ENCODE measurements at places on chromosomes 11 and 22. TPM values are rescaled to one million over a fixed set of nuclear protein-coding genes. Genes with fewer than 3 reads are reported as not detected.

DNA sequence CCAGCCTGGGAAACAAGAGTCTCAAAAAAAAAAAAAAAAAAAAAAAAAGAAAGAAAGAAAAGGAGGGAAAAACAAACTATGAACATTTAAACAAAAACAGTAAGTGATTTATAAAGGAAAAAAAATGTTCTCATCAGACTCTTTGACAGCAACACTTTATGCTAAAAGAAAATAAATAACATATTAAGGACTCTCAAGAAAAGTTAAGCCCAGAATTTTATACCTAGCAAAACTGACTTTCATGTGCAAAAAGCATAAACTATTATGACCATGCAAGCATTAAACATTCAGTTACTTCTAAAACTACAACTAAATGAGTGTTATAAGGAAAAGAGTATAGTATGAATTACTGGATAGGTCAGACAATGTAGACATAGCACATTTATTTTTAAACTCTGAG lies 68.4 kb downstream of the FBLN1 start:
- no peak for DNase-seq

DNA sequence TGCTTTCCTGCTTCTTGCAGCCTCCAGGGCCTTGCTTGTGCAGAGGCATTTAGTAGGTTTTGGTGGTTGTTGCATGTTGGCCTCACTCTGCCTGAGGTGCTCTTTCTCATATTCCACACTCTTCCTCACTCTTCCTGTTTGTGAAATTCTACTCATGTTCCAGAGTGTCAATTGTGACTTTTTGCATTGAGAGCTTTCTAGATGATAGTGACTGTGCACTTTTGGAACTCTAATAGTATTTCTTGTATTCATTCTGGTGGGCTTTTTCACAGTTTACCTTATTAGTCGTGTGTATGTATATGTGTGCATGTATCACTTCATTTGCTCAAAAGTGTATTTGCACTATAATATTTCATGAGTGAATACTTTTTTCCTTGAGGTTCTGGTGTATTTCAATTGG lies 11.3 kb downstream of the HSD17B12 start:
- no peak for DNase-seq

DNA sequence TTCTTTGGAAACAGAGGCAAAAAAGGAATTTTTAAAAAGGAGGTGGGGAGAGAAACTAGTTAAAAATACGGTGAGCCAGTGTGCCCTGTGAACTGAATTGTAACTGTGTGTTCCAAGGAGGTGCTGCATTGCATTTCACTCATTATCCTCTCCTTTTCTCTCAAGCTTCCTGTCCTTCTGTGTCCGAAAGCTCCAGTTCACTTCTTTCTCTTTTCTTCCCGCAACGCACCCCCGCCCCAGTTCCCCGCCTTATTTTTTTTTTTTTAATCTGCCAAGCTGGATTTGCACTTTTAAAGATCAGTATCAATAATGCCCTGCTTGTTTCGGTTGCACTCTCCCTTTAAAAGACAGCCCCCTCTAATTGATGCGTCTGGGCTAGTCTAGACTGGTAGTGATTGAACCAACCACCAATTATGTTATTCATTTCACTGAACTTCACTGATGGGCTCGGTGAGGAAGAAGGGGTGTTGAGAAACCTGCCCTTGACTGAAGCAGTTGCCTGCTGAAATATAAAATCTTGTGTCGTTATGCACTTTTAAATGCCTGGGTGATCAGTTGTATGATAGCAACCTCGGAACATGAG lies 18.5 kb downstream of the BLID start:
- DNase-seq = no peak

DNA sequence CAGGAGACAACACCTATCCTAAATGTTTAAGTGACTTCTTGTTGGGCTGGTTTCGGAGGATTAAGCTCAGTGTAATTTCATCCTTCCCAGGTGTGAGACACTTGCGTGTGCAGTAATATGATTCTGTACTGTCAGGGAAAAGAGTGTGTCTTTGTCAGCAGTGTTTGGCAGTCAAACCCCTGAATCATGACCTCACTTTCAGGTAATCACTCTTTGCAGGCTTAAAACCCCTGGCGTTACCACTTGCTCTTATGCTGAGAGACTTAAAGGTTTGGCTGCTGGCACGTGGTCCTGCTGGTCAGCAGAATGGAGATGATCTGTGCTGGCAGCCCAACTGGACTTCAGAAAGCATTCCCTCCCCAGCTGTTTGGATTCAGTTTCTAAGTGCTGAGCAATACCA lies 56.1 kb downstream of the APIP start:
- no peak for DNase-seq

GRCh38 chr11:83773950-83774880 lies 488.0 kb upstream of the CCDC90B start:
- DNase-seq = no peak

GRCh38 chr11:86671531-86672006 lies 847 bp downstream of the ME3 start:
- no peak for DNase-seq

DNA sequence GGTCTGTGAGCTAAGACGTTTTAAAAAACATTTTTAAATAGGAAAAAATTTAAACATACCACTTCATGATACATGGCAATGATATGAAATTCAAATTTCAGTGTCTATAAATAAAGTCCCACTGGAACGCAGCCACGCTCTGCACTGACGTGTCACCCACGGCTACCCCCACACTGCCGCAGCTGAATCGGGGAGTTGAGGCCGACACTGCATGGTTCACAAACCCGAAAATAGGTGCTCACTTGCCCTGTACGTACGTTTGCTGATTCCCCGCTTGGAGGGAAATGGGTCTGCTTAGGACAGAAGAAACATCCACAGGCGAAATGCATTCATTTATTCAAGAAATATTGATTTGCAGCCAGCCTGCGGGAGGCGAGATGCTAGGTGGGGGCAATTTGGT lies 1342.3 kb downstream of the TBC1D22A start:
- no peak for DNase-seq

DNA sequence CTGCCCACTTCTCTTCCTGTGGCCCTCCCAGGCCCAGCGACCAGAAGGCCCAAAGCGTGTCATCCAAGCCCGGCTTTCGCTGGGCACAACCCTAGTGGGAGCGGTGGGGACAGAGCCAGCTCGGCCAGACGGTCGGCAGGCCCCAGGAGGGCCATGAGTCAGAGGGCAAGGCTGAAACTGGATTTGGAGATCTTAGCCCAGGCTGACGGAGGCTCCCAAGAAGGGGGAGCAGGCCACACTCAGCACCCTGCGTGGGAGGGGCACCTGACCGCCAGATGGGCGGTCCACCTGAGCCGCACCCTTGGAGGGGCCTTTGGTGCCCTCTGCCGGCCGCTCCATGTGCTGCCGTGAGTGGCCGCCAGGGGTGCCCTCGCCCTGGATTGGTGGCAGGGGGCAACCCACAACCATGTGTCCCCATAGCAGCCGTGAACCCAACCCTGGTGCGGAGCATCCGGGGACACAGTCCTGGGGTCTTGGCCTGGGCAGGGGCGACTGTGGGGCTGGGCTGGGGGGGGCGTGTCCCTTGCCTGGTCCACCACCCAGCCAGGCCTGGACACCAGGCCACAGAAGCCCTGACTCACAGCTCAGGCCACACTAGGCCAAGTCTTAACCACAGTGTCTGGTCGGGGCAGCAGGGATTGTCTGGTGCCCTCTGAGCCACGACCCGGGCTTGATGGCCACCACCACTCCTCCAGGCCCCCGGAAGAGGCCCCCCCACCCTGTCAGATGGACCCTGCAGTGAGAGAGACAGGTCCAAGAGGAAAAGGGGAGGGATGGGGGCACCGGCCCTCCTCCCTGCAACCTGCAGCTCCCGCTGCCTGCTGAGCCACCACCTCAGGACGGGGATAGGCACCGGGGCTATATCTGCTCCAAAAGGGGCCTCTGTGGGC lies 19.2 kb upstream of the TALDO1 start:
- DNase-seq = no peak

GRCh38 chr11:134393638-134394037 lies 18.4 kb downstream of the B3GAT1 start:
- no peak for DNase-seq

DNA sequence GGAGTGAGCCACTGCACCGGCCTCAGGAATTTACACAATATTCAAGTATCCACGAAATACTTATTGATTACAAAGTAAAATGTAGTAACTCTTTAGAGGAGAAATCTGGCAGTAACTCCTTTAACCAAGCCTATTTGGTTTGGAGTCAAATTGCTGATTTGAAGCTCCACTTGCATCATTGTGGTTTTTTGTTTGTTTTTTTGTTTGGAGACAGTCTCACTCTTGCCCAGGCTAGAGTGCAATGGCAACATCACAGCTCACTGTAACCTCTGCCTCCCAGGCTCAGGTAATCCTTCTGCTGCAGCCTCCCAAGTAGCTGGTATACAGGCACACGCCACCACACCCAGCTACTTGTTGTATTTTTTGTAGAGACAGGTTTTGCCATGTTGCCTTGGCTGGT lies 6.4 kb upstream of the QSER1 start:
- no peak for DNase-seq

- DNase-seq = no peak
These were observed 235.7 kb downstream of the DYNC2H1 start for GRCh38 chr11:103344886-103345285.

DNA sequence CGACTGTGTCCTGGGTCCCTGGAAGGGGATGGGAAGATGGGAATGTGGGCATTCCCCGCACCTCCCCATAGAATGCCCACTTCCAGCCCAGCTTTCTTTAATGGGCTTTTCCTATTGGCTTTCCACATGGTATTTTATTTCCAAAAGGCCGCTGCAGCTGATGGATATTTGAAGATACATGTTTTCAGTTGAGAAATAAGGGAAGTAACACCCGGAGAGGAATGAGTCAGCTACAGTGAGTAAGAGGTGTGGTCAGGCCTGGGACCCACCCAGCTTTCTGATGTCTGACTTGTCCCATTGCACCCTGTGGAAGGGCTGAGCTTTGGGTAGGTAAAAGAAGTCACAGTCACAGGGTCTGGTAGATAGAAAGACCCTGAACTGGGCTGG lies 476.9 kb downstream of the MIAT start:
- no peak for DNase-seq

GRCh38 chr11:45025716-45026492 lies 75.2 kb upstream of the TP53I11 start:
- DNase-seq = no peak

- DNase-seq = no peak
These were observed 1032.5 kb downstream of the DLG2 start for GRCh38 chr11:84594602-84595001.

- no peak for DNase-seq
These were observed 7.7 kb downstream of the PITPNB start for GRCh38 chr22:27911330-27911729.

GRCh38 chr11:61749591-61750217 lies 2.7 kb upstream of the MYRF start:
- no peak for DNase-seq

DNA sequence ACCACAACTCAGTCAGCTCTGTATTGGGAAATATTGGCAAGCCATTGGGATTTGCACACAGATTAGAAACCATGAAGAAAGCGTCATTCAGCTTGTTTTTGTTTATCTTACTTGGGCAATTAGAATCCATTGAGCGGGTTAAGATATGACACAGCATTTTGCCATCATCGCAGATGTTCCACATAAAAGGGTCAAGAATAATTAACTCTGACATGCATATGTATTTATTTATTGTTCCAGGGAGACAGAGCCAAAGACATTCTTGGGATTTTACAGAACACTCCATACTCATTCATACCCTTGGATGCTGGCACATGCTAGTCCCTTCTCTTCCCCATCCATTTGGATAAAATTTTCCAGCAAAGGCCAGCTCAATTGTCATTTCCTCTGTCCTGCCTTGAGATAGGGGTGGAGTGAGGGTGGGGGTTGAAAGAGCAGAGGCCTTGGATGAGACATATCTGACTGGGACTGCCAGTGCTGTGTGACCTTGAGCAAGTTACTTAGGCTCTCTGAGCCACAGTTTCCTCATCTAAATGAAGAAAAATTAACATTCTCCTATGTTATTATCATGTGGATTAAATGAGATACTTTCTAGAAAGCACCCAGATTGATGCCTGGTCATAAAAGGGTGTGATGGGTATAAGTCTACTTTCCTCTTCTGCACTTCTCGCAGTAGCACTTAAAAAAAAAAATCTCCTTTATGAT lies 179.7 kb downstream of the RRAS2 start:
- DNase-seq = no peak

DNA sequence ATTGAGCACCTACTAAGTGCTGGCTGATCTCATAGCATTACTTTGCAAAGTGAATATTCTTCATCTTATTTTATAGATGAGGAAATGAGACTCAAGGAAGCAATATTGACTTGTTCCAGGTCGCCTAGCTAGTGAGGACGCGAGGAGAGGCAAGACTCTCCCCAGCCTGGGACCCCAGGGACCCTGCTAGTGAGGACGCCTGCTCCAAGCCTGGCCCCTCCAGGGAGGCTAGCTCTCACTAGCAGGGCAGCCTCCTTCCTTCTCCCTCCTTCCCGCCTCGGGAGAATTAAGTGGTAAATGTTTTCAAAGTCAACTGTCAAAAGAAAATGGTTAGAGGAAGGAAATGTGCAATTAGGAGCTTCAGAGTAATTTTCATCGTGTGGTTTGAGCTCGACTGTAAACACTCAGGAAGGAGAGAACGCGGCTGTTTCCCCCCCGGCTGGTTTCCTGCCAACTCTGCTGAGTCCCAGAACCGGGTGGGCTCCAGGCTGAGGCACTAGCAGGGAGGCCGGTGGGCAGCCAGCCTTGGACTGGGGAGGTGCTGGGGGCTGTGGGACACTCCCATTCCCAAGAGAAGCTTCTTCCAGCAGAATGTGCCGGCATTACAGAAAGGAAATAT lies 17.9 kb downstream of the MYEOV start:
- no peak for DNase-seq

- DNase-seq = no peak
These were observed 1.5 kb upstream of the NDUFS8 start for GRCh38 chr11:68028802-68029545.

DNA sequence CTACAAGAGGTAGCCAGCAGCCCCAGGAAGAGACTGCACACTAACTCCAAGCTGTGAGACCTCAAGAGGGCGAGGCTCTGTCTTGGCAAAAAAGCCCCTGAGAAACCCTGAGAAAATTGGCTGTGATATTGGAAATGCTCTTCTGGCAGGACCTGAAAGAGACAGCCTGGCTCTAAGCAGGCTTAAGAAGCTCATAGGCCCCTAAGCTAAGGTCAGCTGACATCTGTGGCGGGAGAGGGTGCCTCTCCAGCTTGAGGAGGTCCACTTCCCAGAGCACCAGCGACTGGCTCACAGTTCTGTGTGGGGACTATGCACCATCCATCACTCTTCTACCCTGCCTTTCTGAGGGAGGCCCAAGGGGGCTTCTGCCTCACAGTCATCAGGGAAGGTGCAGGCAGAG lies 12.4 kb downstream of the PLEKHA7 start:
- DNase-seq = no peak

BIRC2 gene
- 23.2 TPM for total RNA-seq

IGSF22 gene
- total RNA-seq = not detected

OR8H1 gene
- total RNA-seq = not detected
